ENCODE measurements at places on chromosomes 4 and X.

GRCh38 chrX:29661290-29661689 is 554.1 kb upstream of the MAGEB2 start:
- H3K4me3 ChIP-seq = no peak overlapping the region
- H3K36me3 ChIP-seq = no peaks in the 10 kb centered on the region
- H3K27ac ChIP-seq = no peak overlapping the region
- H3K27me3 ChIP-seq = no peaks in the 10 kb centered on the region
- DNase-seq = no peak

GRCh38 chr4:173793937-173794510 is 264.0 kb upstream of the HAND2 start:
- no peak overlapping the region for H3K27ac ChIP-seq
- no peak for DNase-seq
- no peaks in the 10 kb centered on the region for H3K4me1 ChIP-seq
- no peaks in the 10 kb centered on the region for H3K36me3 ChIP-seq

DNA sequence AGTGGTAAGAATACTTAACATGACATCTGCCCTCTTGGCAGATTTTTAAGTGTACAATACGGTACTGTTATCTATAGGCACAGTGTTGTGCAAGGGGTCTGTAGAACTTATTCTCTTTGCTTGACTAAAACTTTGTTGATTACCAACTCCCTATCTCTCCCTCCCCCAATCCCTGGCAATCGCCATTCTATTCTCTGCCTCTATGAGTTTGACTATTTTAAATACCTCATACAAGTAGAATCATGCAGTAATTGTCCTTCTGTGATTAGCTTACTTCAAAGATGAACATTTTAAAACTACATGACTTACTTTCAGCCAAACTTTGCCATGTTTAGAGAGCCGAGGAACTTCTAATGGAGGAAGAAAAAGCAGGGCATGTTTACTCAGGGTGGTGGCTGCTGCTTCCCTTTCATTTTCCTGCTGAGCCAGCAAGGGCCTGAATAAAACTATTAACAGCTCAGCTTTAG is 62.4 kb downstream of the APOO start:
- H3K4me3 ChIP-seq = no peak overlapping the region
- H3K4me1 ChIP-seq = no peaks in the 10 kb centered on the region
- H3K27me3 ChIP-seq = no peaks in the 10 kb centered on the region
- no peak for DNase-seq
- peaks cover 8% of the 10 kb centered on the region for H3K36me3 ChIP-seq

GRCh38 chr4:65559270-65559669 is 111.0 kb downstream of the EPHA5 start:
- no peak overlapping the region for H3K4me3 ChIP-seq
- no peaks in the 10 kb centered on the region for H3K36me3 ChIP-seq
- H3K27me3 ChIP-seq = no peaks in the 10 kb centered on the region
- no peak overlapping the region for H3K27ac ChIP-seq
- no peaks in the 10 kb centered on the region for H3K4me1 ChIP-seq

- no peaks in the 10 kb centered on the region for H3K4me1 ChIP-seq
- DNase-seq = no peak
- no peak overlapping the region for H3K27ac ChIP-seq
Measured at GRCh38 chr4:159071178-159071968, 31.5 kb upstream of the RAPGEF2 start.

DNA sequence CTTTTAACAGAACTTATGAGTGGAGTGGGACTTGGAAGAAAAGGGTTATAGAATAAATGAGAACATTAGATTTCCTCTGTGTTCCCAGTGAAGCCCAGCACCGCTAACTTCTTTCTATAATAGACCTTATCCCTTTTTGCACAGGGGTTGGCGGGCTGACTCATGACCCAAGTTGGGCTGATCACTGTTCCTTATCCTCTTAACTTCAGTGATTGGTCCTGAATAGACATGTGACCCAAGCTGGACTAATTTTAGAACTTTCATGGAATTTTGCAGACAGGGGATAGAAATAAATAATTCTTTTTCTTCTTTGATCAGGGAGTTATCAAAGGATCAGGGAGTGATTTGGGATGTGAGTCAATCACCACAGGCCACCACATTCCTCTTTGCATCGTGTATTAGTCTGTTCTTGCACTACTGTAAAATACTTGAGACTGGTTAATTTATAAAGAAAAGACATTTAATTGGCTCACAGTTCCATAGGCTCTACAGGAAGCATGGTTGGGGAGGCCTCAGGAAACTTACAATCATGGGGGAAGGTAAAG is 75.9 kb downstream of the UCHL1 start:
- no peak overlapping the region for H3K4me3 ChIP-seq
- H3K27me3 ChIP-seq = no peaks in the 10 kb centered on the region
- H3K4me1 ChIP-seq = no peaks in the 10 kb centered on the region
- no peak overlapping the region for H3K27ac ChIP-seq
- no peaks in the 10 kb centered on the region for H3K36me3 ChIP-seq
- DNase-seq = no peak

DNA sequence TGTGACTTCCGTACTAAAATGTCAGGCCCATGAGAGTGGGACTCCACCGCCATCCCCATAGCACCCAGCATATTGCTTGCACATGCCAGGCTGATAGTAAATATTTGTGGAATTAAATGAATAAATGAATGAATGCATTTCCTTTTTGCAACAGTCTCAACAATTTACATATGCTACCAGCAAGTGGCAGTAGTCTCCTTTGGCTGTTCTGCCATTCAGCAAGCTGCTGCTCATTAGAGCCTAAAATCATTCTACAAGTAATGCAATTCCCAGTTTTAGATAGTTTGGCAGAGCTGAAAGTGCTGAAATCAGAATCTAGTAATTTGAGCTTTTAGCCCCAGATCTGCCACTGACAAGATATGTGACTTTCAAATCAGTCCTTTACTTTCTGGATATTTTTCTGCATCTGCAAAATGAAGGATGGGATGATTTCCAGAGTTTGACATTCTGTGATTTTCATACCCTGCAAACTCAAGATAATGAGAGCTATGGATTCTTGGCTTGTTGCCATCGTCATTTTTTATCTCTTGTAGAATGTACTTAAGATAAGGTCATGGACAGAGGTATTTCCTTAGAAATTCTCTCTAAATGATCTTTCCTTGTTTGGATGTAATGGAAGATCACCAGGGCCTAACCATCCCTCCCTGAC is 35.7 kb upstream of the INTS6L start:
- no peak overlapping the region for H3K27ac ChIP-seq
- H3K4me3 ChIP-seq = no peak overlapping the region
- DNase-seq = peak; percentile 4
- no peaks in the 10 kb centered on the region for H3K4me1 ChIP-seq
- no peaks in the 10 kb centered on the region for H3K27me3 ChIP-seq
- H3K36me3 ChIP-seq = no peaks in the 10 kb centered on the region

DNA sequence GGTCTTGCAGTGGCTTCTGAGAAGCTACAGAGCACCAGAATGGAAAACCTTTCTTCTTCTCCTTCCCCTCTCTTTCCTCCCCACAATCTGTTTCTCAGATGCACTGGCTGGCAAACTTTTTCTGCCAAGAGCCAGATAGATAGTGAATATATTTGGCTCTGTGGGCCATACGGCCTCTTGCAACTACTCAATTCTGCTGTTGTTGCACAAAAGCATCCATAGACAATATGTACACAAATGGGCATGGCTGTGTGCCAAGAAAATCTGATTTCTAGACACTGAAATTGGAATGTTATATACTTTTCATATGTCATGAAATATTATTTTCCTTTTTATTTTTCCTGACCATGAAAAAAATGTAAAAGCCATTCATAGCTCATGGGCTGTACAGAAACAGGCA is 3.1 kb downstream of the PHEX start:
- H3K27ac ChIP-seq = no peak overlapping the region
- no peak for DNase-seq
- no peak overlapping the region for H3K4me3 ChIP-seq
- H3K36me3 ChIP-seq = no peaks in the 10 kb centered on the region
- peaks cover 31% of the 10 kb centered on the region for H3K4me1 ChIP-seq

- H3K36me3 ChIP-seq = no peaks in the 10 kb centered on the region
- H3K27ac ChIP-seq = no peak overlapping the region
- DNase-seq = peak; percentile 76
Measured at GRCh38 chr4:8917868-8918783, 46.5 kb upstream of the HMX1 start.

DNA sequence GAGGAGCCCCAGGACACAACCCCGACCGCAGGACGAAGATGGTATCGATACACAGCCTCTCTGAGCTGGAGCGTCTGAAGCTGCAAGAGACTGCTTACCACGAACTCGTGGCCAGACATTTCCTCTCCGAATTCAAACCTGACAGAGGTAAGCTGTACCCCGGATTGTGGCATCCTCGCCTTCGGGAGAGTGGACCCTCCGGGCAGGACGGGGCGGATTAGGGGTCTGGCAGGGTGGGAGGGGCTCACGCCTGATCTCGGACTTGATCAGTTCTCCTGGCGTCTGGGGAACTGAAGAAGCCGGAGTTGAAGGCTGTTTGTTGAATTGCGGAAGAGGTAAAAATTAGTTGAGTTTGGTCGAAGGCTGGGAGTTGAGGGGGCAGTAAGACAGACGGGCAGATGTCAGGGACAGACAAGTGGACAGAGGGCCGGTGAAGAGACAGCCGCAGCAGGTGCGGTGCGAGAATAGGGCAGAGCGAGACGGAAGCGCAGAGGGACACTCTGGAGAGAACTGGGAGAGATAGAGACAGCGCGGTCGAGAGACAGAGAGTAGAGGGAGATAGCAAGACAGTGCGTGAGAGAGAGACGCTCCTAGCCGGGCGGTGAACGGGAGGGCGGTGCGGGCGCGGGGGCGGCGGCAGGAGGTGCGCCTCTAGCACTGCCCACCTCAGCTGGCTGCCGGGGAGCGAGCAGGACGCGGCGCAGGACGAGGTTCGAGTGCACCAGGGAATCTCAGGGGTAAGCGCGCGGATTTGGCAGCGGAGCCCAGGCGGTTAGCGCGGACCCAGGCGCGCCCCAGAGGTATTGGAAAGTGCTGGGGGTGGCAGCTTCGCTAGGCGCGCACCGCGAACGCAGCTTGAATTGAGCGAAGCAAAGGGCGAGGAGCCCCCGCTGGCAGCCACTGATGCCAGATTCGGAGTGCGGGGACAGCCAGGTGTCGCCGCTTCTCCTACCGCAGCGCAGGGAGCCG is 23.9 kb downstream of the ARHGAP36 start:
- no peaks in the 10 kb centered on the region for H3K27me3 ChIP-seq
- H3K36me3 ChIP-seq = no peaks in the 10 kb centered on the region
- no peak overlapping the region for H3K27ac ChIP-seq
- H3K4me3 ChIP-seq = no peak overlapping the region
- H3K4me1 ChIP-seq = no peaks in the 10 kb centered on the region

GRCh38 chr4:89305712-89306437 is 1.7 kb downstream of the GPRIN3 start:
- peaks cover 23% of the 10 kb centered on the region for H3K27me3 ChIP-seq
- peaks cover 10% of the 10 kb centered on the region for H3K4me1 ChIP-seq
- no peak overlapping the region for H3K4me3 ChIP-seq

GRCh38 chrX:136767104-136767941 is 13.4 kb downstream of the ARHGEF6 start:
- no peak for DNase-seq
- no peak overlapping the region for H3K27ac ChIP-seq
- H3K4me1 ChIP-seq = peaks cover 37% of the 10 kb centered on the region

GRCh38 chrX:440636-441035 is 53.9 kb upstream of the PPP2R3B start:
- no peaks in the 10 kb centered on the region for H3K36me3 ChIP-seq
- no peaks in the 10 kb centered on the region for H3K27me3 ChIP-seq
- H3K27ac ChIP-seq = no peak overlapping the region
- H3K4me1 ChIP-seq = no peaks in the 10 kb centered on the region
- no peak overlapping the region for H3K4me3 ChIP-seq
- no peak for DNase-seq

DNA sequence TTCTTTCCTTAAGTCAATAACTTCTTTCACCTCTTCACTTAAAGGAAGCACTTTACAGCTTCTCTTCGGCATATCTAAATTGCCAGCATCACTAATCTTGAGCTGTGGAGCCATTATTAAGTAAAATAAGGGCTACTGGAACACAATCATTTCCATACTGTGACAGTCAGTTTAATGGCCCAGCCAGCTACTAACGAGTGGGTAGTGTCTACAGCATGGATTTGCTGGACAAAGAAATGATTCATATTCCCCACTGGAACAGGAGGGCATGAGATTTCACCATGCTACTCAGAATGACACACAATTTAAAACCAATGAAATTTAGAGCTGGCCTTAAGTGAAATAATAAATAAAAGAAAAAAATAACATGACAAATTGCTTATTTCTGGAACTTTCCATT is 72.1 kb downstream of the DDIT4L start:
- H3K27ac ChIP-seq = no peak overlapping the region
- no peaks in the 10 kb centered on the region for H3K4me1 ChIP-seq
- DNase-seq = no peak
- H3K36me3 ChIP-seq = no peaks in the 10 kb centered on the region

DNA sequence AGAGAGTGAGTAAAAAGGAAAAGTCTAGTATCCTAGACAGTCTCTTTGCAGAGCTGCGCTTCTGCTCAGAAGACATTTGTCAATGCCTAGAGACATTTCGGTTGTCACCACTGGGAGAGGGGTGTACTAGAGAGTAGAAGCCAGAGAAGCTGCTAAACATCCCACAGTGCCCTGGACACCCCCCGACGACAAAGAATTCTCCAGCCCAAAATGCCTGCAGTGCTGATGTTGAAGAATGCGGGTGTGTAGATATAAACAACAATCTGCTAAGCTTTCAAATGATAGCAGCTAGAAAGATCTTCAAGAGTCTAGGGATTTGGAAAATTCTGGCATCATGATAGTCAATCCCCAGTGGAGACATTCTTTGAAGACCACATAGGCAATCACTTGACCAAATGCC is 90.1 kb downstream of the PALLD start:
- H3K27ac ChIP-seq = no peak overlapping the region
- no peaks in the 10 kb centered on the region for H3K36me3 ChIP-seq
- no peak for DNase-seq
- no peak overlapping the region for H3K4me3 ChIP-seq
- H3K27me3 ChIP-seq = no peaks in the 10 kb centered on the region

DNA sequence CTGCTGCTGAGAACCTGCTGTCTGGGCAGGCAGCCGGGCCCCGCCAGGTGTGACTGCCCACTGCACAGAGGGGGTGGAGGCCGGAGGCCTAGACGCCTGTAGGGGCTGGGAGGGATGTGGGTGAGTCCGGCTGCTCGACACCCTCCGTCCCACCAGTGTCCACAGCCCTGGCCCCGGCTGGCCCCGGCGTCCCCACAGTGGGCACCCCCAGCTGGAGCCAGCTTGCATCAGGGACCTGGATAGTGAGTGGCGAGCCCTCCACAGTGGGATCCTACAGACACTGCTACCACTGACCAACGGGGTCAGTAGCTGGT is 34.7 kb upstream of the SPON2 start:
- H3K4me3 ChIP-seq = no peak overlapping the region
- H3K27me3 ChIP-seq = no peaks in the 10 kb centered on the region
- no peak overlapping the region for H3K27ac ChIP-seq
- H3K4me1 ChIP-seq = peaks cover 31% of the 10 kb centered on the region
- no peak for DNase-seq
- peaks cover 18% of the 10 kb centered on the region for H3K36me3 ChIP-seq

DNA sequence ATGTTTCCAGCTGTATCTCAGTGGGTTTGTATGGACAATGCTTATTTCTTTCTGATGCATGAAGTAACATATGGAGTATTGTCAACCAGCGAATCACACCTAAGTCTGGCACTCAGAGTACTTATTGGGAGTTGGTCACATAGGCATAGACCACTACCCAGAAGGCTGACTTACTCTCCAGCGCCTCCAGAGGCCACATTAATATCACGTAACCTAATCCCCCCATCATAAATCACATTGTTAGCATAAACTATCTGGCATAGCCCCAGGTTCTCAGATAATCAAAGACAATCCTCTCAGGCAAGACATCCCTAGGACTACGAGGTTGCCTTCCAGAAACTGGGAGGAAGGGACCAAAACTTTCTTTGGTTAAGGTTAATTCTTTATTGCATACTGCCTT is 560.5 kb upstream of the PABPC4L start:
- H3K4me1 ChIP-seq = no peaks in the 10 kb centered on the region
- H3K27ac ChIP-seq = no peak overlapping the region
- no peaks in the 10 kb centered on the region for H3K36me3 ChIP-seq
- H3K27me3 ChIP-seq = no peaks in the 10 kb centered on the region
- no peak for DNase-seq
- no peak overlapping the region for H3K4me3 ChIP-seq
